ENCODE measurements at places on chromosomes 7 and 10.

- DNase-seq, result no peak
Measured at GRCh38 chr7:46059308-46060020, 138.4 kb upstream of the IGFBP3 start.

GRCh38 chr7:66682350-66683093, 53.8 kb downstream of the KCTD7 start:
- peak; percentile 41 for DNase-seq

DNA sequence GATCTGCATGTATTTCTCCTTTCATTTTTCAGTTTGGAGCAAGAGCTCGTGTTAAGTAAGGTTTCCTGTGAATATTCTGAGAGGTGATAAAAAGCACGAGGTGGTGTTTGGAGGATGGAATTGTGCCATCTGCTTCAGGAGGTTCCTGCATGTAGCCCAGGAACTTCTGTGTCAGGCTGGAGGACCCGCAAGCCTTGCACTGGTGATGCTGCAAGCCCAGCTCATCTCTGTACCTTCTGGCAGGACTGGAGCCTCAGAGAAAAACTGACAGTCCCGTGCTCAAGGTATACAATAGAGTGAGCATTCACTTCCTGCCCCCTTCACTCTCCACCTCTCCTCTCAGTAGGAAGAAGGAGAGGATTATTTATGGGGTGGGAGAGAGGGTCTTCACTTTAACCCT, 240.7 kb upstream of the CCDC6 start:
- no peak for DNase-seq

DNA sequence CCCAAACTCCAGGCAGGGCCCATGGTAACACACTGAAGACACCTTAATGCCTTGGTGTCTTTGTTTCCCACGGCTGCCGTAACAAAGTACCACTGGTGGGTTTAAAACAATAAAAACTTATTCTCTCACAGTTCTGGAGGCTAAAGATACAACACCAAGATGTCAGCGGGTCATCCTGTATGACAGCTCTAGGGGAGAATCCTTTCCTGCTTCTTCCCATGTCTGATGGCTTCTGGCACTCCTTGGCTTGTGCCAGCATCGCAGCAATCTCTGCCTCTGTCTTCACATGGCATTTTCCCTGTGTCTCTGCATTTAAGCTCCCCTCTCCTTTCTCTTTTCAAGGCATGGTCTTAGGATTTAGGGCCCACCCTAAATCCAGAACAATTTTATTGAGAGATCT, 33.1 kb downstream of the PRSS2 start:
- DNase-seq, result no peak

DNA sequence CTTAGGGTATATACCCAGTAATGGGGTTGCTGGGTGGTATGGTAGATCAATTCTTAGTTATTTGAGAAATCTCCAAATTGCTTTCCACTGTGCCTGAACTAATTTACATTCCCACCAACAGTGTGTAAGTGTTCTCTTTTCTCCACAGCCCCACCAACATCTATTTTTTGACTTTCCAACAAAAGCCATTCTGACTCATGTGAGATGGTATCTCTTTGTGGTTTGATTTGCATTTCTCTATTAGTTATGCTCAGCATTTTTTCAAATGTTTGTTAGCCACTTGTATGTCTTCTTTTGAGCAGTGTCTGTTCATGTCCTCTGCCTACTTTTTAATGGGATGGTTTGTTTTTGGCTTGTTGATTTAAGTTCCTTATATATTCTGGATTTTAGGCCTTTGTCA, 66.4 kb downstream of the MGAM2 start:
- no peak for DNase-seq

DNA sequence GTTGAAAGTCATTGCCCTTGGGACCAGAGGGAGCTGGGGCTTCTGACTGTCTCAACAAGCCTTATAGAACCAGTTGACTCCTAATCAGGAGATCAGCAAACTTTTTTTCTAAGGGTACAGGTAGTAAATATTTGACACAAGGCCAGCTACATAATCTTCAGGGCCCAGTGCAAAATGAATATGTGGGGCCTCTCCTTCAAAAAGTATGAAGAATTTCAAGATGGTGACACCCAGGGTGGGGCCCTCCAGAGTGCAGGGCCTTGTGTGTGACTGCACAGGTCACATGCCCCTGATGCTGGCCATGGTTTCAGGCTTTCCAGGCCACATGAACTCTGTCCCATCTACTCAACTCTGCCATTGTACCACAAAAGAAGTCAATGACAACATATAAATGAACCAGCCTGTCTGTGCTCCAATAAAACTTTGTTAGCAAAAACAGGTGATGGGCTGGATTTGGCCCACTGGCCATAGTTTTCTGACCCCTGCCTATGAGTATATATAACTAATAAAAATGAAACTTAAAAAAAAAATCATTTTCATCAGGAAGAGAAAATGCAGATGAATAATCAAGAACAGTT, 6.1 kb downstream of the MMRN2 start:
- no peak for DNase-seq

GRCh38 chr10:124152139-124153022, 59.0 kb upstream of the CHST15 start:
- DNase-seq, result peak; percentile 66

DNA sequence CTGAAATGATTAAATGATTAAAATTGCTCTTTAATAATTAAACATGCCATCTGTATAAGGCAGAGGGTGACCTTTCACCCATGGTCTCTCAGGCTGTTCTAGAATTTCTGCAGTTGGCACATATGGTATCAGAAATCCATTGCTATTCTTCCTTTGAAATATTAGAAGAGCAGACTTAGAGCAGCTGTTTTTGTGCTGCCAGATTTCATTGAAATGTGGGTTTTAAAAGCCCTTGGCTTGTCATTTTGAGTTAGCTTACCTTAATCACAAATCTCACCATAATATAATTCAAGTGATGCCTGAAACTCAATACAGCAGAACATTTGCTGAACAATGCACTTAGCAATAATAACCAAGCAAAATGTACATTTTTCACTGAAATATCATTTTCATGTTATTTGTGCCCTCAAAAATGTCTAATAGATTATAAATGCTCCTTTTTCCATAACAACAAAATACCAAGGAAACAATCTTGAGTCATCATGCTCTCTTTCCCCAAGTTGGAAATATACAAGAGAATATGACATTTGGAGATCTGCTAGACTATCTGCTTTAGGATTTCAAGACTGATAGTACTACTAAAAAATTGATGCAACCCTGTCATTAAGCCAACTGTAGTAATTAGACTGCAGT, 16.1 kb upstream of the PTTG1IP2 start:
- DNase-seq, result no peak

DNA sequence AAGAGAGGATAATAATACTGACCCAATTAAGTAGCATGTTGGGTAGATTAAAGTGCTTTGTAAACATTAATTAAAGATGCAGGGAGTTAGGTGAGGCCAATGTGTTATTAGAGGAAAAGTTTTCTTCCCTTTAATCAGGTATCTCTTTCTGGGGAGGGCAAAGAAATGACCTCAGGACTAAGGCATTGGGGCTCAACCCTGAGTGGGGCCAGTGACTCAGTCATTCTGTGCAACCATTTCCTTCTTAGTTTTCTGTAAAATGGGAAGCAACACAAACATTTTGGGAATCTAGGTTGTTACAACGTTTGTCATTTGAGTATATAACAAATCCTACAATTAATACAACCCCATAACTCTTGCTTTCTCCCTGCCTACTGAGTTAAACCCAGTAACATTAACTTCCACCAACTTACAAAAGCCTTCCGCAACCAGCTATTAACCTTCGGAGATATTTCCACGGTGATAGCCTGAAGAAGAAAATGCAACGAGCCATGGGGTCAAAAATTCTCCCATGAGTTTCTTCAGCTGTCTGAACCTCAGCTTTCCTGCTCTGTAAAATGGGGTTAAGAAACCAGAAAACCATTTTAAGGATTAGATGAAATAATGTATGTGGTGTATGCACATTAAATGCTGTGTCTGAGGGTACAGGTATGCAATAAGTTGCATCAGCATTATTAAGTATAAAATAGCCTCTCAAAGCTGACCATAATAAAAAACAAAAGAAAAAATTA, 965 bp upstream of the PROSER2 start:
- no peak for DNase-seq
